ENCODE measurements at places on chromosomes 12 and 14.

DNA sequence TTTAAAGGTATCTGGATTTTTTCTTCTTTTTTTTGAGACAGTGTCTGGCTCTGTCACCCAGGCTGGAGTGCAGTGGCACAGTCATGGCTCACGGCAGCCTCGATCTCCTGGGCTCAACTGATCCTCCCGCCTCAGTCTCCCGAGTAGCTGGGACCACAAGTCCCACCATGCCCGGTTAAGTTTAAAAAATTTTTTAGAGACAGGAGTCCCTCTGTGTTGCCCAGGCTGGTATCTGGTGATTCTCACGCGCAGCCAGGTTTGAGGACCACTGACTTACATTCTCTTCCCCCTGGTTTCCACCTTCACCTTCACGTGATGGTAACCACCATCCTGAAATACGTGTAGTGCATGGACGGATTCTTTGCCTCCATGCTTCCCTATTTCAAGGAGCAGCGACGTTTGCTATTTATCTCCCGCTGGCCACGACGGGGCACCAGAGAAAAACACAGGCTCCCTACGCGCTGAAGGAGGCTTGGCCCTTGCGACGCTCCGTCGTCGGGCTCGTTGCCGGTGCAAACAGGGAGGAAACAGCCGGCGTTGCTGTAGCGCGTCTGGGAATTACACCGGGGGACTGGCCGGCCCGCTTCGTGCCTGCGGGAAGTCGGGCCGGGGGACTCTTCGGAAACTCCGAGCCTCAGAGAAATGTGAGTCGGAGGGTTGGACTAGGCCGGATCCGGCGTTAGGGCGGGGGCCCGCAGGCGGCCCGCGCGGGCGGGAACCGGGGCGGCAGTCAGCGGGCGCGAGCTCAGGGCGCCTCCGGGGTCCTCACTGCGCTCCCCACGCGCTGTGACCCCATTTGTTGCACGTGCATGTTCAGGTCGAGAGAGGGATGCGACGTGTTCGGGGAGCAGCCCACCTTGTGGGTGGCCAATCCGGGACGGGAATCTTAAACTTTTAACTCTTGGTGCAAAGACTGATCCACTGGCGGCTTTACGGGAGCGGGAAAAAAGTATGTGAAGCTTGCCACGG lies at the start of gene TCHP:
TSS of gene TCHP (plus strand) at position 492 of the 969 bp plus-strand sequence. CDS start 2,753 bp downstream, outside the sequence.
- DNase-seq, result peak; percentile 74

DNA sequence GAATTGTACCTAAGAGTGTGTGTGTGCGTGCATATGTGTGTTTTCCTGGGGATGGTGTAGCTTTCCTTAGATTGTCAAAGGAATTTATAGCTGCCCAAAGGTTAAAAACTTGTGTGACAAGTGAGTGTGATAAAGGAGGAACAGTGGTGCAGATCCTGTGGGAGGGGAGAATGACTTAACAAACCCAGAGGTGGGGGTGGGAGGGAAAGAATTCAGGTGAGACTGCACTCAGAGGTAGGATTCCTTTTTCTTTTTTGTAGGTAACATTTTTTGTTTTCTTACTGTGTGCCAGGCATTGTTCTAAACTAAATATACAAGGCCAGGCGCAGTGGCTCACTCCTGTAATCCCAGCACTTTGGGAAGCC lies 45.3 kb upstream of the SINHCAF start:
- no peak for DNase-seq

DNA sequence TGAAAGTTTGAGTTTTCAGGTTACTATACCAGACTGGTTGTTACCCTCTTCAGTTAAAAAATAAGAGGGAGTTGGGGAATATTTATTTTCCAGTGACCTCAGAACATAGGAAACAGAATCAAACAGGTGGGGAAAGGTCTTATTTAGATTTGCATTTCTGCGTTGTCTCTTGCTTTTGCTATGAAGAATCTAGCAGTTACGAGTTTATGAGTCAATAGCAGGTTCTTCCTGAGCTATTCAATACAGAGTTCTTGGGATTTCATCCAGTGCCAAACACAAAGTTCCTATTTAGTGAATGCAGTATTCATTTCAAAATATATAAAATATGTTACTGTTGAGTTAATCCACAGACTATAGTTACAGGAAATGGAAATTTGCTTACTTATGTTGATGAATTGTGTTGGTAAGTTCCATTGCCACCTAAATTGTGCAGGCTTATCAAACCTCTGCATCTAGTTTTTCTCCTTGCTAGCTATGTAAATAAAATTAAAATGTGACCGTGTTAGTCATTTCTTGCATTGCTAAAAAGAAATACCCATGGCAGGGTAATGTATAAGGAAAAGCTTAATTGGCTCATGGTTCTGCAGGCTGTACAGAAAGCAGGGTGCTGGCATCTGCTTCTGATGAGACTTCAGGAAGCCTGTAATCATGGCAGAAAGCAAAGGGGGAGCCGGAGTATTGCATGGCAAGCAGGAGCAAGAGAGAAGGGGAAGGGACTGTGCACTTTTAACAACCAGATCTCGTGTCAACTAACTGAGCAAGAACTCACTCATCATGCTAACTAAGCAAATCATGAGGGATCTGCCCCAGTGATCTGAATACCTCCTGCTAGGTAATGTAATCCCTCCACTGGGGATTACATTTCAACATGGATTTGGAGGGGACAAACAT lies 110.2 kb downstream of the KTN1 start:
- no peak for DNase-seq

- DNase-seq, result no peak
Observed at GRCh38 chr12:78392918-78393317, 471.7 kb upstream of the SYT1 start.

GRCh38 chr12:123036466-123037285 lies 56.2 kb downstream of the ARL6IP4 start:
- DNase-seq, result no peak

DNA sequence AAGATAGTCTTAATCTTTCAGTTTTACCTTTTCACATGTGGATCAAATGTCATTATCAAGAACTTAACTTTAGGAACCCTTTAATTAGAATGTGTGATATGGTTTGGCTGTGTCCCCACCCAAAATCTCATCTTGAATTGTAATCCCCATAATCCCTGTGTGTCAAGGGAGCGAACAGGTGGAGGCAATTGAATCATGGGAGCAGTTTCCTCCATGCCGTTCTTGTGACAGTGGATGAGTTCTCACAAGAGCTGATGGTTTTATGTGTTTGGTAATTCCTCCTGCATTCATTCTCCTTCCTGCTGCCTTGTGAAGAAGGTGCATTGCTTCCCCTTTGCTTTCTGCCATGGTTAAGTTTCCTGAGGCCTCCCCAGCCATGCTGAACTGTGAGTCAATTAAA lies 160.6 kb downstream of the MON2 start:
- DNase-seq, result no peak

DNA sequence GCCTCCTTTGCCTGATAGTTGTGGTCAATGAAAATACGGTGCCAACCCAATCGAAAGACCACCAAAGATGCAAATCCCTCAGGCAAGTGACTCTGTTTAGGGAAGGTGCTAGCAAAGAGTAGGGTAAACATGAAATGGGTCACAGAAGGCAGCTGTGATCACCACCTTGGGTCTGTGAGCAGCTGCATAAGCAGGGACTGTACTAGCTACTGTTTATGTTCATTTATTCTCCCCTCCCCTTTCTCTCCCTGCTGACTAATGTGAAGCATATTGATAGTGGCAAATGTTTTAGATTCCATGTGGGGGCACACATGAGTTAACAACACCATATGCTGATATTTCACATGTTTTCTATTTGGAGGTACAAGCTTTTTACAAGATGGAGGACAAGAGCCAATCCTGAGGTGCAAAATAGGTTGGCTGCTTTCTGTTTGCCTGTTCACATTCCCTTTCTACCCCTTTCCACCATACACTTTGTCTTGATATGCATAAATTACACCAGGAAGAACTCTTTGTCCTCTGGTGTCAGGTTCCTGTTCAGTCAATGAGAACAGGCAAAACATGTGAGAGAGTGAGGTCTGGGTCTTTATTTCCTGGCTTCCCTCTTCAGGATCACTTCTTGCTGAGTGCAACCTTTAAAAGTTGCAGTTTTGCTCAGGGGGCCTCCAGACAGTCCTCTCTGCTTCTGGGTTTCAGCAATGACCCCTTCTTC lies 71.1 kb downstream of the AVPR1A start:
- DNase-seq, result no peak

- DNase-seq, result no peak
Observed at GRCh38 chr12:83185241-83185640, 498.5 kb downstream of the TMTC2 start.

DNA sequence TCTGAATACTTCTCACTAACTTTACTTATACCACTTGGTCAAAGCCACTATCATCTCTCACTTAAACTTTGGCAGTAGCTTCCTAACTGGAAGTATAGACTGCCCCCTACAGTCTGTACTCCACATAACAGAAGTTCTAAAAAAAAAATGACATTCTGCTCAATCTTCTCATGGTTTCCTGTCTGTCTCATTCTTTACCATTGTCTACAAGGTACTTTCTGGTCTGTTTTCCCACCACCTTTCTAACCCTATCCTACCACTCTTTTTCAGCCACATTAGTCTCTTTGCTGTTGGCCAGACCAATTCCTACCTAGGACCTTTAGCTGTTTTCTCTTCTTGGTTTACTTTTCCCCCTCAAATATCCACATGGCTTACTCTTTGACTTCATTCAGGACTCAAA lies 14.7 kb downstream of the CPSF6 start:
- DNase-seq, result no peak

- DNase-seq, result no peak
Observed at GRCh38 chr12:53222170-53222721, 9.8 kb downstream of the RARG start.

DNA sequence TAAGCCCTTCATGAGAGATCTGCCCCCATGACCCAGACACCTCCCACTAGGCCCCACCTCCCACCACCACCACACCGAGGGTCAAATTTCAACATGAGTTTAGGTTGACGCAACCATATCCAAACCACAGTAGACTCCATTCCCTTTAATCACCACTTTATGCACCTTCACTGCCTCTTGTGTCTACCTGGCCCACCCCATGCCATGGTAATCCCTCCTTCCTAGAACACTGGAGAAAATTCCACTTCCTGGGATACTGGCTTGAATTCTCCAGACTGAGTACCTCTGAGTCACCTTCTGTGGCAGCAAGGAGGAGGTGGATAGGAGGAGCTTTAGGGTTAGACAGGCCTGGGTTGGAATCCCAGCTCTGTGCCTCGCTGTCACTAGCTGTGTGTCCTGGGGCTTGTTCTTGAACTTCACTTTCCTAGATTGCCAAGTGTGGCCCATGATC lies 26.1 kb upstream of the CIPC start:
- DNase-seq, result no peak

DNA sequence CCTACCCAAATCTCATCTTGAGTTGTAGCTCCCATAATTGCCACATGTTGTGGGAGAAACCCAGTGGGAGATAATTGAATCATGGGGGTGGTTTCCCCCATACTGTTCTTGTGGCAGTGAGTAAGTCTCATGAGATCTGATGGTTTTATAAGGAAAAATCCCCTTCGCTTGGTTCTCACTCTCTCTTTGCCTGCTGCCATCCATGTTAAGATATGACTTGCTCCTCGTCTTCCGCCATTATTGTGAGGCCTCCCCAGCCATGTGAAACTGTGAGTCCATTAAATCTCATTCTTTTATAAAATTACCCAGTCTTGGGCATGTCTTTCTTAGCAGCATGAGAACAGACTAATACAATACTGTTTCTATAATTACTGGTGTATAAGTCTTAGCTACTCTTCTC lies 6.5 kb upstream of the BCAT1 start:
- DNase-seq, result no peak

DNA sequence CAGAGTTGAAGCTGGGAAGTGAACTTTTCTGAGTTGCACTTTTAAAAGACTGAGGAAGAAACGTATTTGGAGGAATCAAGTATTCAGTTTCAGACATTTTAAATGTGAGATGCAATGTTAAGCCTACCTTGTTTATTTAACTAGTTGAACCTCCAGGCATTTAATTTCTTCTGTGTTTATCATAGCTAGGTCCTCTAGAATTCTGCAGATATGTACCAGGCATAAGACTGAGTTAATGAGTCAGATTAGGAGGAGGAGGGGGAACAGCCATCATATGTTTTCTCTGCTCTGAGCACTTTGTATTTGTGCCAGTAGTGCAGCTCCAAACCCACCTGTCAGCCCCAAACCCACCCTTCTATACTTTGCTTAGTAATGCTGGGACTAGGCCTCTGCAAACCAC lies 16.4 kb upstream of the SAMD4A start:
- DNase-seq, result no peak

- no peak for DNase-seq
Observed at GRCh38 chr12:124408822-124409517, 114.1 kb downstream of the RFLNA start.

GRCh38 chr14:24890716-24891115 lies 159.2 kb downstream of the STXBP6 start:
- no peak for DNase-seq

GRCh38 chr14:34620115-34620514 lies 9.8 kb downstream of the SNX6 start:
- DNase-seq, result no peak

DNA sequence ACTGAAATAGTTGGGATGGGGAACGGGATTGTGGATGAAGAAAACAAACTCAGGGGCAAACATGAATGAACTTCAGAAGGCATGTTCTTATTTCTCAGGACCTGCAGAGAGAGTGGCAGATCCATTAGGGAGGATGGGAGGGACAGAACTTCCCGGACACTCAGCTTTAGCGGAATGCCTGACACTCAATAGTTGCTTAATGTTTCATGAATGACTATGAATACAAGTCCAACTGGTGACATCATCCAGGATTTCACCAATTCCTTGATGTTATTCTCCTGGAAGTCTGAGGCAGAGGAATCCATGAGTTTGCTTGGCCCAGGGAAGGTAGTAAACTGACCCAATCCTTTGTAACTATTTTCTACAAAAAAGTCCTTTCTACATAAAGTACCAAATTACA lies 37.8 kb upstream of the LRRC10 start:
- no peak for DNase-seq

DNA sequence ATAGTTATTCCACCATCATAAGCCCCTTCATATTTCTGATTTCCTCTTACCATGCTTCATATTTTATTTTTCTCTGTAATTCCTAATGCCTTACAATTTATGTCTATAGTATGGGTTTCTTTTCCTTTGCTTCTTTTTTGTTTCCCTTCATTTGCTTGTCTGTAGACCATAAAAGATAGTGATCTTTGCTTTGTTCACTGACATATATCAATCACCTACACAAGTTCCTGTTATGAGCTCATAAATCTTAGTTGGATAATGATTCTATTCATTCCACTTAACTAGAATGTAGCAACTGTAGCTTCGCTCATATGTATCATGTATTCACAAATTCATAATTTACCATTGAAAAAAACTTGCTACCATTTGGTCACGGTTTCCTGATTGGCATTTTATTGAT lies 388.8 kb upstream of the ATXN7L3B start:
- no peak for DNase-seq

- no peak for DNase-seq
Observed at GRCh38 chr12:116626153-116626552, 67.0 kb downstream of the MAP1LC3B2 start.
